Fibroblast of villous mesenchyme (primary cell): ENCODE measurements at places on chromosomes 2 and 18. TPM values are rescaled to one million over a fixed set of nuclear protein-coding genes. Genes with fewer than 3 reads are reported as not detected.

DNA sequence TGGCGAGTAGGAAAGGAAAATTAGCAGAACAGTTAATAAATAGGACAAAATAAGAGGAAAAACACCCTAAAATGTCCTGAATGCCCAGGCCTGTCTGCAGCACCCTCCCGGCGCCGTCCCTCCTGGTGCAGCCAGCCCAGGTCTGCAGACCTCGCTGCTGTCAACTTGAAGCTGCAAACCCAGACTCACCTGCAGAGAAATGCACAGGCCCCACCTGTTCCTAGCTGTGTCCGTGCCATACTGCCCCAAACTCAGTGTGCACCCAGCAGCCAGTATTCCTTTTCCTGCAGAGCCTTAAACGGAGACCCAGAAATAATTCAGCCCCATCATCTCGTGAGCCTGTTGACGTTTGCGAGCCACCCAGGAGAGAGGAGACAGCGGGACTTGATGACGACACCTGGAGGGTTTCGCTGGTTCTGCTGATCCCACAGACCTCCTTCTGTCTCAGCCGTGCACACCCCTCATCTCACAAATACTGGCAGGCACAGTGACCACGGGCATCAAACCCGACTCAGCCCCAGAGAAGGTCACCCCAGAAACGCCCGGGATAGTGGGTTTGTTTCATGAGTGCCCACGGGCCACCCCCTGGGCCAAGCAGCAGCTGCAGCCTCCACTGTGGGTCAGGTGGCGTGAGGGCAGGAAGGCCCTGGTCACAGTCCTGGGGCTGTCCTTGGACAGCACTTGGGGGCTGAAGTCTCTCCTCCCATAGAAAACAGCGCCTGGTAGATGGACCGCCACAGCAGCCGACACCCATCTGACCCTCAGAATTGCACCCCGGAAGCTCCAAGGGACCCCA lies 239.5 kb upstream of the SALL3 start:
- DNase-seq = no peak

Gene RAPH1
- 13.2 and 19.4 TPM in 2 replicates for total RNA-seq

DNA sequence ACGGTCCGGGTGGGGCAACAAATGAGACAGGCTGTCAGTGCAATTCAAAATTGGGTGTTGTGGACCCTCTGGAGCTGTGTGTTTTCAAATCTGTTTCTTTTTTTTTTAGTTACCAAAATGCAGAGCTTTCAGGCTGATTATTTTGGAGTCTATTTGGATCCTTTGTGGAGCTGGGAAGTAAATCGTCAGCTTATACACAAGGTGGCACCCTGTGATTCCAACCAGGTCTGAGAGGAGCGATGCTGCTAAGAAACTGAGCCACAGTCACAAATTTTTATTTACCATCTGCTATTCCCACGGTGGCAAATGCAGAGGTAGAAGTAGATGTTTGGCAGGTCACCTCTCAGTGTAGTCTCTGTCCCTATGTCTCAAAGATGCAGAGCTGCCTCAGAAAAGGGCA lies 3.8 kb upstream of the EPC2 start:
- DNase-seq = peak; percentile 19

Gene SAG
- not detected in 2 replicates for total RNA-seq

- DNase-seq = no peak
Measured at GRCh38 chr2:217954971-217955740, 47.6 kb downstream of the TNS1 start.

Gene DCDC2C
- not detected in 2 replicates for total RNA-seq

DNA sequence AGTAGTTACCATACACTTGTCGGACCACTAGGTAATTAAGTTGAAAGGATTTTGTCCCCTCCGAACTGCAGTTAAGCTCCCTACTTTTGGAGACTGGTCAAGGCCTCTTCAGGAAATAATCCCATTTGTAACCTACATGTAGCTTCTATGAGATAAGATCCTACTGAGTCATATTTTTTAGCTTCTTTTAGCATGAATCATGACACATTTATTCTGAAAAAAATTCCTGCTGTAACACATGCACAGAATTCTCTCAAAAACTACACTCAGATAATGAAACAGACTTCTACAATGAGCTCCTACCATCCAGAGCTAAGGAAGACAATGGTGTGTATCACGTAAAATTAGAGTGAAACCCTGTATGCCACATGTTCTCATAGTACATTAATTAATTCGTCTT lies 100.7 kb upstream of the CCDC195 start:
- DNase-seq = peak; percentile 77

GRCh38 chr2:66442516-66443185 lies 7.7 kb downstream of the MEIS1 start:
- peak; percentile 28 for DNase-seq

Gene LIMS4
- 27.2 and 37.7 TPM in 2 replicates for total RNA-seq

DNA sequence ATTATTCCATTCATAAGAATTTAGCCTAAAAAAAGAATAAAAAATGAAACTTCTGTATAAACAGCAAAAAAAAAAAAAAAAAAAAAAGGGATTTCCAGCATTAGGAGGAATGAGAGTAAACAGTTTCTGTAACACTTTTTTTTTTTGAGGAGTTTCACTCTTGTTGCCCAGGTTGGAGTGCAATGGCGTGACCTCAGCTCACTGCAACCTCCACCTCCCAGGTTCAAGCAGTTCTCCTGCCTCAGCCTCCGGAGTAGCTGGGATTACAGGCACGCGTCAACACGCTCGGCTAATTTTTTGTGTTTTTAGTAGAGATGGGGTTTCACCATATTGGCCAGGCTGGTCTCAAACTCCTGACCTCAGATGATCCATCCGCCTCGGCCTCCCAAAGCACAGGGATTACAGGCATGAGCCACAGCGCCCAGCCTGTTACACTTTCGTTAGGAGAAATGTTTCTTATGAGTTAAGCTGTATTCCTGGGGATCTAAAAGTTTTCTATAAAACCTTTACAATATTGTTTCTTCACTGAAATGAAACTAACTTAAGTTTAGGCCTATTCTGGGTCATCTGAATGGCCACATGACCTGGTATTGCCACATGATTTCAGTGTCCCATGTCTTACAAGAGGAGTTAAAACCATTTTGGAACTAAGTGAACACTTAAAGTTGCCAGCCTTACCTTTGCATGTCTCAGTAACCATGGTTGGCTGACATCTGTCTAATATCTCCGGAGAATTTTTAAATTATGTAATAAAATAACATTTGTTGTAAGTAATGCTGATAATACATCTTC lies 17.5 kb downstream of the SMAD2 start:
- peak; percentile 32 for DNase-seq

GRCh38 chr2:102439065-102439695 lies 16.2 kb downstream of the IL18RAP start:
- peak; percentile 52 for DNase-seq

DNA sequence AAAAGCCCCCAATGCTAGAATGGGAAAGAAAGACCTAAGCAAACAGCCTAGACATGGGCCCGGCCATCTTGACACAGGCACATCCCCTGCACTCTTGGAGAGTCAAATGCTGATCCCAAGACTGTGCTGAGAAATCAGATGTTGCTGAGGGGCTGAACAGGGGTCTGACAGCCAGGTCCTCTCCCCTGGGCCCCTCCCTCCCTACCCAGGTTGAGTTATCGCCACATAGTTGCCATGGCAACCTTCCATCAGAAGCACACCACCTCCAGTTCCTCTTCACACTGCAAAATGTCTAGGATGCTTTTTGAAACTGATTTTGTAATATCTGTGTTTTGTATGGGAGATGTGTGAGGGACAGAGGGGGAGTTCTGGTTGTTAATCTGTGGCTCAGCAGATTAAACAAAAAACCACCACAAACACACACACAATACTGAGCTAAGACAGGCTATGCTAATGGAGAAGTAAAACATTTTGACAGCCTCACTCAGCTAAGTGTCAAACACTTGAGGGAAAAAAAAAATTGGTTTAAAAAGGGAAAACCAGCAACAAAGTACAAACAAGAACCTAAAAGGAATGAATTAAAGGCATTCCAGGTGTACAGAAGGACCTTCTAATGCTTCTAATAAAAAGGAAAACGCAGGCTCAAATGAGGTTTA lies 88.2 kb downstream of the TMEM163 start:
- no peak for DNase-seq

DNA sequence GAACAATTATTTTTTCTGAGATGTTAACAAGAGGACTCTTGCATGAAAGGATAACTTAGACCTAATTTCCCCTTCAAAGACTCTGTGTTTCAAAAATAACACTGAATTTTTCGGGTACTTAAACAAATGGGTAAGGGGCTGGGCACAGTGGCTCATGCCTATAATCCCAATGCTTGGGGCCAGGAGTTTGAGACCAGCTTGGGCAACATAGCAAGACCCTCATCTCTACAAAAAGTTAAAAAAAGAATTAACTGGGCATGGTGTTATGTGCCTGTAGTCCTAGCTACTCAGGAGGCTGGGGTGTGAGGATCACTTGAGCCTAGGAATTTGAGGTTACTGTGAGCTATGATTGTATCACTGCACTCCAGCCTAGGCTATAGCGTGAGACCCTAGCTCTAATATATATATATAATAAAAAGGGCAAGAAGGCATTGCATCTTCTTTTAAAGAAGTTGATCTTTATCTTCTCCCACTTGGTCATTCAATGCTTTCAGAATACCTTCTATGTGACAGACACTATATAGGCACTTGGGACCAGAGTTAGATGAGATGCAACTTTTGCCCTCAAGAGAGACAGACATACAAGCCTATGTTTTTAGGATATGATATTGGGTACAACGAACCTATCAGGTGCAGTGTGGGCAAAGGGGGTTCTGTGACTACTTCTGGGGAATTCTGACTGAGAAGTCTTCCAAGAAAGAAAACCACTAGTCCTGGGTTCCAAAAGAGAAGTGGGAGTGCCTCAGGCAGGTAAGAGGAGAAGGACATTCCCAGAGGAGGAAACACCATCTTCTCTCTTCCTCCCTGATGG lies 120.0 kb downstream of the MYCN start:
- DNase-seq = no peak

- DNase-seq = peak; percentile 97
Measured at GRCh38 chr18:68177807-68178702, 536.9 kb downstream of the TMX3 start.

DNA sequence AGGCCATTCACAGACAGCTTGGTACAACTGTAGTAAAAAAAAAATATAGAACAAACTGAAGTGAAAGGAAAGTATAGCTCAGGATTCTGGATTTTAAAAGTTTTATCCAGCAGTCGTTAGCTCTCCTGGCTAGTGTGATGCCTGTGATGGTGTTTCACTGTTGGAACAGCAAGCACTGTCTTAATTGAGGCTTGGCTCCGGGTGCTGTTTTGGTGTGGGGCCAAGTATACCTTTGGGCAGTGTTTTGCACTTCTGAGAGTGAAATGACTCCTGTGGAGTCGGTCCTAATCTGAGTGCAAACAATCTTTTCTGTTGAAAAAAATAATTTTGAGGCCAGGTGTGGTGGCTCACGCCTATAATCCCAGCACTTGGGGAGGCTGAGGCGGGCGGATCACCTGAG lies 28.7 kb upstream of the RAB1A start:
- DNase-seq = no peak

Gene PFN4
- 0.43 and 0.64 TPM in 2 replicates for total RNA-seq

- no peak for DNase-seq
Measured at GRCh38 chr2:129806317-129806716, 173.1 kb upstream of the RAB6C start.

DNA sequence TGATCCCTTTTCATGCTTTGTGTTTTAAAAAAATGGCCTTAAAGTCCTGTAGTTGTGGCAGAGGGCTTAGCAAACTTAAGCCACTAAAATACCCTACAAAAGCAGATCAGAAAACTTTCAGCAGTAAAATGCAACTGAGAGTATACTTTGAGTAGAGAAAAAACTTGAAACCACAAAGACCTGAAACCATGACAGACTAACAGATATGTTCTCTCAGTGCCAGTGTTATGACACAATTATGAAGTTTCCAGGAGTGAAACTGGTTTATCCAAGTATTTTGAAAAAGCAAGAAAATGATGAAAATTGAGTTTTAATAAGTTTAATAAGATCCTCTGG lies 74.5 kb downstream of the SPRED2 start:
- DNase-seq = no peak

Gene ZEB2
- total RNA-seq = 40.6 and 50.1 TPM in 2 replicates

Gene PIEZO2
- 1.7 and 4.5 TPM in 2 replicates for total RNA-seq

Gene DNAH7
- under 0.01 and 0.32 TPM in 2 replicates for total RNA-seq

- DNase-seq = no peak
Measured at GRCh38 chr18:8899000-8899399, 193.6 kb downstream of the MTCL1 start.

GRCh38 chr2:190697421-190697820 lies 48.5 kb downstream of the NAB1 start:
- no peak for DNase-seq

DNA sequence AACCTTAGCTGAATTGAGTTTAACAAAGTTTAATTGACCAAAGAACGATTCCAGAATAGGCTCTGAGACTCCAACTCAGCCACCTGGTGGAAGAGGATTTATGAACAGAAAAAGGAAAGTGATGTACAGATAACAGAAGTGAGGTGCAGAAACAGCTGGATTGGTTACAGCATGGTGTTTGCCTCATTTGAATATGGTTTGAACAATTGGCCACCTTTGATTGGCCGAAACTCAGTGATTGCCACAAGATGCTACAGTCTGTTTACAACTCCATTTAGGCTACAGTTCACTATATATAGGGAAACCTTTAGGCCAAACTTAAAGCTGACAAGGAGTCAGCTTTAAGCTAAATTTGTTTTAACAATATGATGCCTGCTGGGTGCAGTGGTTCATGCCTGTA lies 28.1 kb upstream of the SLC35G4 start:
- no peak for DNase-seq

Gene SERPINB12
- total RNA-seq = not detected in 2 replicates

DNA sequence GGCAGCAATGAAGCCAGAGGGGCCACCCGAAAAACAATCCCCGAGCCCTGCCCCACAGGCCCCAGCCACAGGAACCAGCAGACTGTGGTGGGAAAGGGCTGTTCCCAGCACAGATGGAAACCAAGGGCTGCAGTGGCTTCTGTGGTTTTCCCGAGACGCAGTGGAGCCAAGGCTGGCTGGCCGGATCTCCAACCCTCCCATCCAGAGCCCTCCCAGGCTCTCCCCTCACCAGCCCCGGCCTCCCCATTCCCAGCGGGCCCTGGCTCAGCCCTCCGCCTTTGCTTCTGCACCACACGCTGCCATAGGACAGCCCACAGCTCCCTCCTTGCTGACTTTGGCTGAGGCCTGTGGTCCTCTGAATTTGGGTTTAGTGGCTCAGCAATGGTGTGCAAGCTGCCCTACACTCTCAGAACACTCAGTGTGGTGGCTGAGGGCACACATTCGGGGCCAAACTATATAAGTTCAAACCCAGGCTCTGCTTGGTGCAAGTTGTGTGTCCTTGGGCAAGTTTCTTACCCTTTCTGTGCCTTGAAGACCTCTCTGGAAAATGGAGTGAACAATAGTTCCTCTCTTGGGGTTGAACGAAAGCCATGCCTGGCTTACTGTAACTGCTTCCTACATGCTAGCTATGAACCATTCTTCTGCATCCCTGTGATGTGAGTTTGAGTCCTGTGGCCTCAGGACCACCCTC lies 200.1 kb downstream of the SMAD7 start:
- DNase-seq = no peak

DNA sequence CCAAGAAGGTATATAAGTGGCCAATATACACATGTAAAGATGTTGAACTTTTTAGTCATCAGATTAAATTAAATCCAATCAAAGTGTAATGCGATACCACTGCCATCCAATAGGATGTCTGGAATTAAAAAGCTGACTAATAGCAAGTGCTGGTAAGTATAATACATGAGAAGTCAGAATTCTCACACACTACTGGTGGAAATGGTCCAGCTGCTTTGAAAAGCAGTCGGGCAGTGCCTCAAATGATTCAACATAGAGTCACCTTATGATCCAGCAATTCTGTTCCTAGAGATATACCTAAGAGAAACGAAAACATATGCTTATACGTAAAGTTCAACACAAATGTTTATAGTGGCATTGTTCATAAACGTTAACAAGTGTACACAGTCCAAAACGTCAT lies 124.1 kb upstream of the MYT1L start:
- DNase-seq = no peak

Gene CD8B2
- total RNA-seq = not detected in 2 replicates
